NCI-H2081 (cell line): ENCODE measurements at places on chromosomes 6 and 20.

- DNase-seq, result no peak
Measured at GRCh38 chr20:38585404-38586180, 4.6 kb downstream of the ADIG start.

- DNase-seq, result no peak
Measured at GRCh38 chr6:36432151-36432671, 10.4 kb downstream of the PXT1 start.

DNA sequence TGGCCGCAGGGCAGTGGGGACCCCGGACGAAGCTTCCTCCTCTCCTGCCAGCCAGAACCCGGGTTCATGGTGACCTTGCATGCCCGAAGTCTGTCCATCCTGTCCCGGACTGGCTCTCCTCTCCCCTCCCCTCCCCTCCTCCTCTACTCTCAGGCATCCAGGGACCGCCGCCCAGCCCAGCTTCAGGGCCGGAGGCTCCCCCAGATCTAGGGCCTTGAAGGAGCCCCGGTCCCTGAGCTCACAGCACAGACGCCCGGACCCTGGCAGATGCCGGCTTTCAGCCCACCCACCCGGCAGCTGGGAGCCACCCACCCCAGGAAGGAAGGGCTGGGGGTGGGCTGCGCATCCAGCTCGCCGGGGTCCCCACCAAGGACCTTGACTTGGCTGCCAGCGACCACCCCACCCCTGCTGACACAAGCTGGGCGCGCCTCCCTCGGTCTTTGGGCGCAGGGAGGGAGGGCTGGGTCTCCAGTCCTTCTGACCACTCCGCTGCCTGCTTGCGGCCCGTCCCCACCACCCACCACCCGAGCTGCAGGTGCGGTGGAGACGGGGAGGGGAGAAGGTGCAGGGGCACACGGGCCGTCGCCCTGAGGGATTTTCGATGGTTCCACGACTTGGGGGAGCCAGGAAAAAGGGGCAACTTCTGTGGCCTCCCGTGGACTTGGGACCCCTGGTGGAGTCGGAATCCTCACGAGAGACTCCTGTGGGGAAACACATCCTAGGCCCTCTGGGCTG lies 5.8 kb upstream of the ABHD16B start:
- no peak for DNase-seq

DNA sequence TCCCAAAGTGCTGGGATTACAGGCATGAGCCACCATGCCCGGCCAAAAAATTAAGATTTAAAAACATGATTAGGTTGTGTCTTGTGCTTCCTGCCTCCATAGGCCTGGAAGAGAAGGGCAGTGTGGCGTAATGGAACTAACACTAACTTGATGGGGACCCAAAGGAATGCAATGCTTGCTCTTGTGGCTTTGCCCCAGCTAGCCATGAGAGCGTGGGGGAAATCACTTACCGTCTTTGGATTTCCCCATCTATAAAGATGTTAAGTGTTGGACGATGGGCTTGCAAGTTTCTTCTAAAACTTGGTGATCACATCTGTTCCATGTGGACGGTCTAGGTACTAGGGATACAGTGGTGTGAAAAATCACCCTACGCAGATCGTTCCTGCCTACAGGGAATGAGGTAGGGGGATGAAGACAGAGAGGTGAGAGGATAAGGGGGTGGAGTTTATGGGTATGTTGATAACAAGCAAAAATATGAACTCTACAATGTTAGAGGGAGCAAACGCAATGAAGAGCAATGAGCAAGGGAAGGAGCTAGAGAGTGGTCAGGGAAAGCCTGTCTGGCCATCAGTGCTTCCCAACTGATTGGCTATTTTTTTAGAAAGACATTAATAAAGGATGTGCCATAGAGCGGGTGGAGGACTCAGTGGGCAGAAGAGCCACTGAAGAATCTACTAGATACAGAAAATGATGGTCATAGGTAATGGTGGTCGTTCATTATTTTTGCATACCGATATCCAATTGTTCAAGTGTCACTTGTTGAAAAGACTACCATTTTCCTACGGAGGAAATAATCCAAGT lies 165.2 kb downstream of the BCAS1 start:
- DNase-seq, result no peak

DNA sequence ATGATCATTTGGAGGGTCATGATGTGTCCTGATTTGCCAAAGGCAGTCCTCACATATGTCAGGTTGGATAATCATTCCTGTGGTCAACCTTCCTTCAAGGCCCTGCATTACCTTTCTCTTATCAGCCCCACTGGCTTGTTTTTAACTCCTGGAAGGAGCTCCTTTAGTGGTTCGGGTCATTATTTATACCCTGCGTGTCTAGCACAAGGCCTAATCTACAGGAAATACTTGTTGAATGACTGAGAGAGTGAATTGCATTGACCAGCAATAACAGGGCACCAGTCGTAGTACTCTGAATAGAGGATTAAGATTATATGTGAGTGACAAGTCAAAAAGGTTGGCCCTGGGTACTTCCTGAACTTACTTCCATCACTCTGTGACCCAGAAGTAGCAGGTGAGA lies 4.5 kb downstream of the HIVEP2 start:
- DNase-seq, result no peak

DNA sequence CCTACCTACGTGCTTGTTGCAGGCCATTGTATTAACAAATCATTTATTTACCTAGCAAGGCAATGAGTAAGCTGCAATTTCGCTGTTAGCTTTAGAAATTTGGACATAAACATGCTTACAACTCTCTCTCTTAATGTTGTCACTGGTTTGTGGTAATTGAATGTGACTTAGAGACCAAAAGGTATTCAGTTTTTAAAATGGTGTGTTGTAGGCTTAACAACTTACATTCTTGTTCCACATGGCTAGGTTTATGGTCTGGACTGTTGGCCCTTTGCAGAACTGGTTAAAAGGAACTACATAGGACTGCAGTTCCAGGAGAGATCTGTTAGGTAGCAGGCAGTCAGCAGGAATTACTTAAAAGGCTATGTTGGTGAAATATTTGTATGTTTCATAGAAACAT lies 10.3 kb upstream of the CTAGE9 start:
- no peak for DNase-seq

- no peak for DNase-seq
Measured at GRCh38 chr6:164469276-164469949, 840.0 kb downstream of the C6orf118 start.

DNA sequence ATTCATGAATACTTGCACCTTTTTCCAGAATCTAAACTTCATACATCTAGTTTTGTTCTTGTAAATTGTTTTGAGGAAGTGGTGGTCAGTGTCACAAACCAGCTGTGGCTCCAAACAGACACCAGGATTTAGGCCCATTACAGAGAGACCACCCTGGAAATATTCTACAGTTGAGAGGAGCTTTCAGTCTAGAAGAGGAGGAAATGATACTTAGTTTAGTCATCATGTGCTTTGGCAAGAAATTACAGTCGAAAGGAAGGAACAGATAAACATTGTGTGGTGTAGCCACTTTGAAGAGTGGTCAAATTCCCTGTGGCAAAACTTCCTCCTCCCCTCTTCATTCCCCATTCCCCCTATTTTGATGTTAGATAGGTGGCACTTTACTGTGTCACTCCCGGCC lies 15.7 kb downstream of the DCBLD1 start:
- no peak for DNase-seq

DNA sequence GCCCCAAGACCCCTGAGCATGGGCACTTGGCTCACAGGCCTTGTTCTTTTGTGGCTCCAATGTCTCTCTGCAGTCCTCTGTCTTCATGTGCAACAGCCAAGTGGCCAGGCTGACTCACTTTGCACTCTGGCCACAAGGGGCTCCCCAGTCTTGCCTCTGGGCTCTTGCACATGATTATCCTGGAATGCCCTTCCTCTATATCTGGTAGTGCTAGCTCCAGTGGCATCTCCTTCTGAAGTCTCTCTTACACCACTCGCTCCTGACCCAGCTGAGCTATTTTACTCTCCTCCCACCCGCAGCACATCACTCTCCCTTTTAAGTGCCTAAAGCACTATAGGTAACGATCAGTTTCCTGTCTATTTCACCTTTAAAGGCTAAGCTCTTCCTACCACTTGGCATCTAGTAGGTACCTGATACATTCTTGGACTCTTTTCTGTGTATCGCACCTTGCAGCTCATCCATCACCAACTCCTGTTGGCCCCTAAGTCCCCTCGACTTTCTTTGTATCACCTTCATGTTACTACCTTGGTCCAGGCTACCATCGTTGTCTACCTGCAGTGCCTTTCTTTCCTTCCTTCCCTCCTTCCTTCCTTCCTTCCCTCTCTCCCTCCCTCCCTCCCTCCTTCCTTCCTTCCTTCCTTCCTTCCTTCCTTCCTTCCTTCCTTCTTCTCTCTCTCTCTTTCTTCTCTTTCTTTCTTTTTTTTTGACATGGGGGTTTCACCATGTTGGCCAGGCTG lies 211.9 kb upstream of the RNF24 start:
- no peak for DNase-seq

GRCh38 chr6:40196135-40196518 lies 261.9 kb upstream of the MOCS1 start:
- no peak for DNase-seq

- DNase-seq, result no peak
Measured at GRCh38 chr6:158389193-158389919, 77.1 kb downstream of the TULP4 start.

- no peak for DNase-seq
Measured at GRCh38 chr6:42038811-42039408, 11.4 kb upstream of the TAF8 start.

DNA sequence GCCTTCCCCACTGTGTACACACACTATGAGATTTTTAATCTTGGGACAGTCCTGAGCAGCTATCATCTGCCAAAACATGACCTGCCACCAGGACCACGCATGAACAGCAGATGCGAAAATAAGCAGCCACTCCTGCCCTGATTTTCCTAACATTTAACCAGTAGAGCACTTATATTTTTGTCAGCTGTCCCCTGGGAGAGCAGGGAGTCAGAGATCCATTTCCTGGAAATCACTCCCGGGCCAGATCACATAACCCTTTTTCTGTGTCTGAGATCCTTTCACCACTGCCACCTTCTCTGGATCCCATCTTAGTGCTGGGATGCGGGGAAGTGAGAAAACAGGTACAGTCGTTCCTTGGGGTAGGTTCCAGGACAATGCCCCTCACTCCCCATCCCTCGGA lies 5.7 kb downstream of the SDCBP2 start:
- DNase-seq, result no peak

DNA sequence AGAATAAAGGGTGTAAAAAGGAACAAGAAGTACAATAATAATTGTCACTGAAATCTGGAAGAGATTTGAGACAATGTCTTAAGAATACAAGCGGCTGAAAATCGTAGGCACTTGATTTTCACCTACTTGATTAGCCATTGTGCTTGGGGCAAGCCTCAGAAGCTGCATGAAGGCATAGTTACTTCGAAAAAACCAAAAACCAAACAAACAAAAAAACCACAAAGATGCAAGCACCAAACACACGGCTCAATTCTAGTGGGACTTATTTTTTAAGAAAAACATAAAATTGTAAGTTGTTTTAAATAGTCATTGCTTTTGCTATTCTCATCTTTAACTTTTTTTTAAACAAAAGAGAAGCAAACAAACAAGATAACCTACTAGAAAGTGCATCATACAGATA lies 235.6 kb downstream of the OGFRL1 start:
- DNase-seq, result no peak

DNA sequence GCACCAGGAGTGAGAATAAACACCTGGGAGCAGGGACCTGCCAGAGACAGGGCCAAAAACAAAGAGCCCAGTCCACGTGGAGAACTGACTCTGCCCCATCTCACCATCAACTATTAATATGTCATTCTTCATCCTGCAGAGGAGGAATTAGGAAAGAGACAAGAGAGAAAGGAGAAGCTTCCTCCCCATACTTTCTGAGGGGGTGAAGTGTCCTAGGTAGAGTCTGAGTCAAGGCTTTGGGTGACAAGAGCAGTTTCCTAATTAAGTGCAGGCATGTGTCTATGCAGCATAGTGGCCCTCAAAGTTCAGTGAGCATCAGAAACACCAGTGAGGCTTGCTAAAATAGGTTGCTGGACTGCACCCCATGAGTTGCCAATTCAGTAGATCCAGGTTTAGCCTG lies 40.7 kb upstream of the BMP2 start:
- DNase-seq, result no peak

GRCh38 chr6:79796197-79796596 lies 151.2 kb downstream of the ELOVL4 start:
- no peak for DNase-seq
